Spleen (tissue), 13 donors: ENCODE measurements at places on chromosomes 1 and 21. TPM values are rescaled to one million over a fixed set of nuclear protein-coding genes. Genes with fewer than 3 reads are reported as not detected.

The NLRP3 gene
- 1.2 TPM for polyA plus RNA-seq

The PTPN14 gene
- 4.0 TPM for polyA plus RNA-seq

The AMY1B gene
- polyA plus RNA-seq = not detected

The OR10Z1 gene
- not detected for polyA plus RNA-seq

The KRTAP12-3 gene
- polyA plus RNA-seq = not detected

The LCA5L gene
- 0.38 TPM for polyA plus RNA-seq

The CYP4A11 gene
- polyA plus RNA-seq = not detected

The HJV gene
- not detected for polyA plus RNA-seq

The SHISAL2A gene
- 9.2 TPM for polyA plus RNA-seq

The MINDY1 gene
- 3.3 TPM for polyA plus RNA-seq

The FAM177B gene
- 11.3 TPM for polyA plus RNA-seq

The CLCNKA gene
- 0.20 TPM for polyA plus RNA-seq

The NUP210L gene
- not detected for polyA plus RNA-seq

The LCE1F gene
- polyA plus RNA-seq = not detected

The FCRL5 gene
- polyA plus RNA-seq = 51.0 TPM

The MMP23B gene
- polyA plus RNA-seq = 9.3 TPM

The LIPI gene
- polyA plus RNA-seq = not detected

The UBL4B gene
- not detected for polyA plus RNA-seq

The WNT3A gene
- not detected for polyA plus RNA-seq

The SERPINC1 gene
- 0.12 TPM for polyA plus RNA-seq

The GPATCH2 gene
- polyA plus RNA-seq = 4.2 TPM

The STPG1 gene
- polyA plus RNA-seq = 2.3 TPM

The AQP10 gene
- 0.15 TPM for polyA plus RNA-seq

The CENPL gene
- polyA plus RNA-seq = 3.8 TPM

The LEMD1 gene
- not detected for polyA plus RNA-seq

The RAP1GAP gene
- 0.30 TPM for polyA plus RNA-seq

The BSND gene
- polyA plus RNA-seq = 0.03 TPM

The STUM gene
- polyA plus RNA-seq = 0.53 TPM

The FAM78B gene
- 0.80 TPM for polyA plus RNA-seq

The KIF17 gene
- 41.4 TPM for polyA plus RNA-seq

The STXBP3 gene
- 36.0 TPM for polyA plus RNA-seq

The MRPL55 gene
- polyA plus RNA-seq = 111 TPM

The OR2W3 gene
- polyA plus RNA-seq = 0.29 TPM

The SAMD13 gene
- polyA plus RNA-seq = 2.0 TPM

The DNAH14 gene
- polyA plus RNA-seq = 0.70 TPM

The STIL gene
- polyA plus RNA-seq = 1.2 TPM
